Uterus (tissue), 4 donors: ENCODE measurements at places on chromosomes 5 and 9.
A peak's percentile ranks its signal among the peaks of the same experiment; 100 is the strongest.

DNA sequence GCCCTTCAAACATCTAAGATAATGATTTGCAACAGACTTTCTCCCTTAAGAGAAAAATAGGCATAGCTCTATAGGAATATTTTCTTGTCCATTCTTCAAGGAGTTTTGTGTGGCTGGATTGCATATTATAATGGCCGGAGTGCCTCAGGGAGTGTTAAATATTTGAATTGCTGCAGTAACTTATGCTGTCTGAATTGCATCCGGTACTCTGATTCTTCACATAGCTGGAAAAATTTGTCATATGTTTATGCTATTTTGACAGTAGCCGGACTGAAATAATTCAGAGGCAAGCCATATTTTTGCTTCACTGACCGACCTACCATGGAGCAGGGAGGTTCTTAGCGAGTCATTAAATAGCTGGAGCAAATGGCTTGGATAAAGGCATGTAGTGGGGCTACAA is 621.0 kb downstream of the ACTL7B start:
- DNase-seq: no peak

- DNase-seq: no peak
Measured at GRCh38 chr9:137187386-137187785, 974 bp downstream of the ANAPC2 start.

GRCh38 chr5:125659316-125660023 is 763.7 kb upstream of the GRAMD2B start:
- DNase-seq: peak; percentile 46

DNA sequence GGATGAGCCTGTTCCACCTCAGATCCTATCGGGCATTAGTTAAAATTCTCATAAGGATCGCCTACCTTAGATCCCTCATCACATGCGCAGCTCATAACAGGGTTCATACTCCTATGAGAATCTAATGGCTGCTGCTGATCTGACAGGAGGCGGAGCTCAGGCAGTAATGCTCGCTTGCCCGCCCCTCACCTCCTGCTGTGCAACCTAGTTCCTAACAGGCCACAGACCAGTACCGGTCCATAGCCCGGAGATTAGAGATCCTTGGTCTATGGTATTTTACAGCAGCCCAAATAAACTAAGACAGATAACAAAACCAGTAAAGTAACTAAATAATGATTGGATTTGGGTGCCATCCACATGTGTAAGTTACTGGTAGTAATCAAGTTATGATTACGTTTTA is 17.5 kb downstream of the GOLPH3 start:
- no peak for DNase-seq

GRCh38 chr9:121750715-121751623 is 99.5 kb downstream of the DAB2IP start:
- no peak for DNase-seq

- DNase-seq: no peak
Measured at GRCh38 chr9:21833090-21833801, 30.8 kb downstream of the MTAP start.

DNA sequence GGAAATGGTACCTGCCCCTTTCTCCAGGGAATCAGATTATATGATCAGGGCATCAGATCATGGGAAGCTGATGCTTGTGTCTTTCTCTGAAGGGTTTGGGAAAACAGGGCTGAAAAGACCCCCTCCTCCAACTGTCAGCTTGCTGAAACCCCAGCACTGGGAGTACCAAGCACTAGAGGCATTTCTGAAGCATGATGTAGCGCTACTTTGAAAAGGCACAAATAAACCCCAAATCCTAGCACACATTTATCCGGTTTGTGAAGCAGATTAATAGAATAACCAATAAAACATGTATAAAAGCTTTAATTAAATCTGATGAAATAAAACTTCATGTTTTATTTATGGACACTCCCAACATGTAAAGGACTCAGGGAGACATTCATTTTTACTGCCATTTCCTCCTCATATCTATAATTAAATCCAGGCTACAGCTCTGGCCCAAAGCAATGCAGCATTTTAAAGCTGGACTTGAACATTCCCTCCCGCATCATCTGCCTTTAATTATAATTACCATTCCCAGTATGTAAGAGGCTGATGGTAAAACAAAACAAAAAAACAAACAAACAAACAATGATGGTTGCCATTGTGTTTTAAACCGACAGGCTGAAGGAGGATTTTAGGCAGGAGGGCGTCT is 298.2 kb upstream of the RFX3 start:
- no peak for DNase-seq
